ENCODE measurements at places on chromosomes 7 and 10. TPM values are rescaled to one million over a fixed set of nuclear protein-coding genes. Genes with fewer than 3 reads are reported as not detected.

The TSPAN33 gene
- 7.3 TPM for total RNA-seq

The TRIM50 gene
- total RNA-seq = 0.34 TPM

The ITPRID1 gene
- 0.51 TPM for total RNA-seq

The LRRD1 gene
- 0.63 TPM for total RNA-seq

GRCh38 chr7:28348636-28349035 lies 63.7 kb upstream of the CREB5 start:
- H3K4me3 ChIP-seq = no peak overlapping the region
- H3K27ac ChIP-seq = peak overlapping the region; percentile 38
- no peaks in the 10 kb centered on the region for H3K36me3 ChIP-seq
- no peaks in the 10 kb centered on the region for H3K27me3 ChIP-seq

GRCh38 chr10:108443636-108444035 lies 1279.1 kb upstream of the SORCS1 start:
- H3K4me1 ChIP-seq = no peaks in the 10 kb centered on the region
- H3K4me3 ChIP-seq = no peak overlapping the region
- H3K27me3 ChIP-seq = no peaks in the 10 kb centered on the region
- H3K36me3 ChIP-seq = no peaks in the 10 kb centered on the region
- no peak for DNase-seq

GRCh38 chr10:125442856-125443540 lies 240.0 kb downstream of the TEX36 start:
- no peak overlapping the region for H3K27ac ChIP-seq
- no peak for DNase-seq
- H3K4me1 ChIP-seq = no peaks in the 10 kb centered on the region
- H3K4me3 ChIP-seq = no peak overlapping the region
- no peaks in the 10 kb centered on the region for H3K36me3 ChIP-seq

DNA sequence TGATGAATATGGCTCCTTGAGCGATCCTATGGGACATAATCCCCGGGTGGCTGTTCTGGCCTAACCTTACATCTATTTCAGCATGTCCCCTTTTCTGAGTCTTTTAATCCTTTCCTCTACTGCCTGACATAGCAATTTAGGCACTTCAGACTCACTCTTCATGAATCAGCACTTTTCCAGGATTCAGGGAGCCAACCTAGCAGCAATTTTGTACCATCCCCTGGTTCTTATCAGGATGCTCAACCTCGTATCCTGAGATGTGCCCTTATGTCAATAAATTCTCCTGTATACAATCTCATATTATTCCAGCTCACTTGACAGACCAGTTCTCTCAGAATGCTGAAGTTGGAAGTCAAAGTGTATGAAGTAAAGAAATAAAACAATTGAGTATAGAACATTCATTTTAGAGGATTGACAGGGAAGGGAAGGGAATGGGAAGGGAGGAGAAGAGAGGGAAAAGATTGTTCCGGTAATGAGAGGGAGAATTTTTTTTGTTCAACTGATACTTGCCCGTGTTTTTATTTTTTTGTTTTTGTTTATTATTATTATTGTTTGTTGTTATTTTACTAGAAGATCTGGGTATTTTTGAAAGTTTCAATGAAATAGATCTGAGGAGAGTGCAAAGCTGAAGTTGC lies 8.2 kb upstream of the ZC3HAV1 start:
- H3K4me1 ChIP-seq = no peaks in the 10 kb centered on the region
- no peak overlapping the region for H3K27ac ChIP-seq

- no peak for DNase-seq
- no peak overlapping the region for H3K4me3 ChIP-seq
- H3K27ac ChIP-seq = no peak overlapping the region
- H3K27me3 ChIP-seq = no peaks in the 10 kb centered on the region
- no peaks in the 10 kb centered on the region for H3K4me1 ChIP-seq
- no peaks in the 10 kb centered on the region for H3K36me3 ChIP-seq
Measured at GRCh38 chr7:159059629-159060028, 85.0 kb downstream of the VIPR2 start.
